Smooth muscle cell of trachea (primary cell): ENCODE measurements at places on chromosomes 5 and 9. TPM values are rescaled to one million over a fixed set of nuclear protein-coding genes. Genes with fewer than 3 reads are reported as not detected.

Gene FOXD4L6
- not detected in 2 replicates for total RNA-seq

Gene TIMD4
- not detected in 2 replicates for total RNA-seq

Gene GPR21
- total RNA-seq: 0.17 and 1.0 TPM in 2 replicates

Gene LTC4S
- total RNA-seq: 1.3 TPM in 1 of 2 replicates, not detected in the other

Gene KCNT1
- total RNA-seq: not detected in 2 replicates

Gene ACTBL2
- total RNA-seq: not detected in 2 replicates

Gene TICAM2
- 7.6 and 11.8 TPM in 2 replicates for total RNA-seq

Gene LIFR
- total RNA-seq: 23.4 and 29.8 TPM in 2 replicates

Gene BRD3
- total RNA-seq: 9.7 and 10.4 TPM in 2 replicates

Gene GNG10
- 71.8 and 150 TPM in 2 replicates for total RNA-seq

Gene BNC2
- 36.1 and 52.5 TPM in 2 replicates for total RNA-seq

Gene PDE8B
- under 0.01 TPM in 1 of 2 replicates, not detected in the other for total RNA-seq

Gene MATR3
- 196 and 339 TPM in 2 replicates for total RNA-seq

Gene HRCT1
- 0.15 and 0.83 TPM in 2 replicates for total RNA-seq

Gene AFAP1L1
- 5.1 TPM in 2 replicates for total RNA-seq

Gene NMUR2
- not detected in 2 replicates for total RNA-seq

Gene WNT8A
- total RNA-seq: not detected in 2 replicates

Gene KCTD16
- total RNA-seq: 0.44 and 0.50 TPM in 2 replicates

Gene GLRA1
- total RNA-seq: not detected in 2 replicates

Gene TMEM171
- 0.87 and 1.8 TPM in 2 replicates for total RNA-seq

Gene SLC34A3
- under 0.01 TPM in 1 of 2 replicates, not detected in the other for total RNA-seq

Gene TLR4
- 1.9 and 6.0 TPM in 2 replicates for total RNA-seq

Gene TERT
- not detected in 2 replicates for total RNA-seq

Gene FABP6
- total RNA-seq: not detected in 2 replicates

Gene DND1
- 0.17 and 0.29 TPM in 2 replicates for total RNA-seq

Gene EIF4EBP3
- total RNA-seq: 1.5 and 3.3 TPM in 2 replicates

Gene MARCOL
- not detected in 2 replicates for total RNA-seq

Gene BARHL1
- total RNA-seq: not detected in 2 replicates

Gene HACD4
- total RNA-seq: 13.4 and 16.3 TPM in 2 replicates

Gene NAIF1
- total RNA-seq: 14.2 and 14.3 TPM in 2 replicates

Gene RNF180
- total RNA-seq: 0.83 and 2.0 TPM in 2 replicates

Gene LCN15
- under 0.01 TPM in 1 of 2 replicates, not detected in the other for total RNA-seq

Gene C6
- not detected in 2 replicates for total RNA-seq

Gene CNTFR
- 0.44 TPM in 1 of 2 replicates, not detected in the other for total RNA-seq

Gene MLLT3
- 32.6 and 37.1 TPM in 2 replicates for total RNA-seq

Gene CRB2
- not detected in 2 replicates for total RNA-seq

Gene LCN12
- total RNA-seq: not detected in 2 replicates

Gene PIP5K1B
- total RNA-seq: not detected in 2 replicates

Gene PPP2R2B
- 0.17 TPM in 1 of 2 replicates, not detected in the other for total RNA-seq

Gene POU5F2
- 0.99 and 1.9 TPM in 2 replicates for total RNA-seq

Gene HMCN2
- under 0.01 and 0.17 TPM in 2 replicates for total RNA-seq

Gene TPPP
- 0.15 and 0.66 TPM in 2 replicates for total RNA-seq
